ENCODE measurements at places on chromosomes 2 and 18. TPM values are rescaled to one million over a fixed set of nuclear protein-coding genes. Genes with fewer than 3 reads are reported as not detected.

KCNG2 gene
- total RNA-seq: not detected

ARL6IP6 gene
- total RNA-seq: 30.8 TPM

CYP27A1 gene
- total RNA-seq: 0.64 TPM

ERICH2 gene
- total RNA-seq: 1.7 TPM

CIAO1 gene
- 85.8 TPM for total RNA-seq

MAPK4 gene
- total RNA-seq: under 0.01 TPM

PTPRN gene
- not detected for total RNA-seq

All from nasal cavity respiratory epithelium epithelial cell of viscerocranial mucosa (primary cell).